Fibroblast of skin of right biceps (primary cell): ENCODE measurements at places on chromosomes 2 and 18.

- no peak for DNase-seq
Measured at GRCh38 chr2:108704871-108705270, 14.4 kb upstream of the RANBP2 start.

DNA sequence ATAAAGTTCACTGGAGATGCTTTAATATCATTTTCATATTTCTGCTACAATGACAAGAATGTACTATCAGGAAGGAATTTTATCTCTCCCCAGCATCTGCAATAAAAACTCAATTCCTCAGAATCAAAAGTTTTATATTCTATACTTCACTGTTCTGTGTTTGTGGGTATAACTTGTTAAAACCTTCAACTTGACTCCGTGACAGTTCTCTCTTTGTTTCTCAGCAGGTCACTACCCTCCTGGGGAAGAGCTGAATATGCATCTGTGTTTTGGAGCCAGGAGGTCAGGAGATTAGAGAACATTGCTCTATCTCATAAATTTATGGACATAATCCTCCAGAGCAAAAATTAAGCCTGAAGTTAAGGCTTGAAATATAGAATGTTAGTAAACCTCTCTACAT lies 411.4 kb downstream of the TRIB2 start:
- DNase-seq: no peak

DNA sequence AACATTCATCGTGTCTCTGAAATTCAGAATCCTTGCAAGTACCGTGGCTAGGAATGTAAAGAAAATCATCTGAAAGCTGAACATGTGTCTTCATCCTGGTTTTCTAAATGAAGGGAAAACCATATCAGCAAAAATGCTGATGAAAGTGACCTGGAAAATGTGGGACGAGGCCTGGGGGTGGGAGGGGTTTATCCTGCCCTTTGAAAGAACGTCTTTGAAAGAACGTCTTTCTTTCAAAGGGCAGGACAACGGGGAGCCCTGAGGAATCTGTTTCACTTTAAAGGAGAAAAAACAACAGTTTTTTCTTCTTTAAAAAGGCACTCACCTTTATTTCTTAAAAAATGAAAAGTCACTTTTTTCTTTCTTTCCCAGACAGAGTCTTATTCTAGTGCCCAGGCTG lies 185.2 kb downstream of the ALPK2 start:
- DNase-seq: no peak

DNA sequence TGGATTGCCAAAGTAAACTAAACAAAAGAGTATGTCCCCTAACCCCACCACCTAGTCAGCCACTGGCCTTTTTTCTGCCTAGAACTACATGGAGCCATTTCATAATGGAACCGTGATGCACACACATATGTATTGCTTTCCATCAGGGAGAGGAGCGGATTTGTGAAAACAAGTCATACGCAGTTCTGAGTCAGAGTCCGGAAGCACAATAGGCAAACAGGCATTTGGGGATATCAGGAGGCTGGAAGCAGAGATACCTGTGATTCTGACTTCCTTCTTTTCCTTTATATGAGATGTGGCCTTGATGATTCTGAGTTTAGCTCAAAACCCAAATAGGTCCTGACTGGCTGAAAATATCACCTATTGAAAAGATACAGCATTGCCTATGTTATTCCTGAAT lies 93.5 kb downstream of the TMEM163 start:
- DNase-seq: no peak

GRCh38 chr18:72542984-72543356 lies 1.2 kb downstream of the CBLN2 start:
- DNase-seq: no peak

DNA sequence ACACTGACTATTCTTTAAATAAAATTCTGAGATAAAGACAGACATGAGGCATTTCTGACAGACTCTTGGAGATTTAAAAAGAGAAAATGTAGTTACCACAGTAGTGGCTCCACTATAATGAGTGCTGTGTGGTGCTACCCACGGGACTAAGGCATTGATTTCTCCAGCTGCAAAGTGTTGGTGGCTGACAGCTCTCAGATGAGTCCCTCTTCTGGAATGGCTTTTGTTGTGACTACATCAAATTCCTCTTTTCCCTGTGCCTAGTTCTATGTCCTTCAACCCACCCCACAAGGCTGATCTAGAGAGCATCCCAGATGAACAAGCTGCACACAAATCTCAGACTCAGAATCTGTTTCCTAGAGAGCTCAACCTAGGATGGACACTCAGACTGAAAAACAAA lies 884.8 kb upstream of the ZEB2 start:
- DNase-seq: no peak
